Urinary bladder (tissue), 4 donors: ENCODE measurements at places on chromosomes 7 and 10. TPM values are rescaled to one million over a fixed set of nuclear protein-coding genes. Genes with fewer than 3 reads are reported as not detected.

DNA sequence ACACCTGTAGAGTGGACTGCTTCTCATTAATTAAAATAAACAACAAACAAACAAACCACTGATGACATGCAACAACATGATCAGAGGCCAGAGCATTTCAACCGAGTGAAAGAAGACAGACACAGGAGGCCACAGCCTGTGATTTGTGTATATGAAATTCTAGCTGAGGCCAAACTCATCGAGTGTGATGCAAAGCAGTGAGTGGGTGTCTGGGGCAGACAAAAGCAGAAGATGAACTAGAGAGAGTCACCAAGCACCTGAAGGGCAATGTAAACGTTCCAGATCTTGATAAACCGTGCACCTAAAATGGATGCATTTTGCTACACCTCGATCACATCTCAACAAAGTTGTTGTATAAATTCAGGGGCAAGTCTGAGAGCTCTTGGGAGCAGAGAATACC, 108.4 kb downstream of the KLF6 start:
- no peak for DNase-seq

GRCh38 chr10:97475936-97476594, 22.2 kb downstream of the MMS19 start:
- no peak for DNase-seq

DNA sequence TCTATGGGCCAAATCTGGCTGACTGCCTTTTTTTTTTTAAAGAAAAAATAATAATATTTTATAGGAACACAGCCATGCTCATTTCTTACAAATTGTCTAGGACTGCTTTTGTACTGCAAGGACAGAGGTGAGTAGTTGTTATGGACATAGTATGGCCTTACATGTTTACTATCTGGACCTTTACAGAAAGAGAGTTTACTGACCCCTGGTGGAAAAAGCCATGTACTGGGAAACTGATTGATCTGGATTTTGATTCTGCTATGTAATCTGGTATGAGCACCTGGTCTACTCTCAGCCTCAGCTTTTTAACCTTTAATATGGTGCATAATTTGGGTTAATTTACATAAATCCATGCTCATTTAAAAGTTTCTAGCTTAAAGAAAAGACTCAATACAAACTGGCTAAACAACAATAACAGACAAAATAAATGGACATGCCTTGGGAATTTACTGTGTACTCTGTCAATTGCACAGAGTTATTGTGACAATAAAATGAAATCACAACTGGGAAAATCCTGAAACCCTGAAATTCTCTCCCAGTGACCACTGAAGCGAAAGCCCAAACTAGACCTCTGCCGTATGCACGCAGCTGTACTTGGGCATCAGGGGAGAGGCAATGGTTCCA, 260.7 kb downstream of the BMPER start:
- no peak for DNase-seq

DNA sequence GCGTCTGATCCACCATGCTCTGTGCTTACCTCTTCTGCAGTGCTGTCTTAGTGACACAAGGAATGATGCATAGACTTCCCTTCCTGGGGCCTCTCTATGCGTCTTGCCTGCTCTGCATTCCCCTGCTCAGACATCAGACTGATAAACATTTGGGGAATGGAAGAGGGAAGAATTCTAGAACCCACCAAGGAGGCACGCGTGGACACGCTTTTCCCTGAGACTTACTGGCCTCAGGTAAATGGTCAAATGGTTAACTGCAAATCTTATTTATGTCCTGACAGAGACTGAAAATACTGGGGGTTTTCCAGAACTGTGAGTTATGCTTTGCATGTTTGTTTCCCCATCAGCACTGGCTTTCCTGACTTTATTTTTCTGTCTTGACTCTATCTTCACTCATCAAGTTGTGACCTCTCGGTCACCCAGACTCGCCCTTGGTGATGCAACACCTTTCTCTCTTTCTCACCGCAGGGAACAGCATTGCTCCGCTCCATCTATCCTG, 285.9 kb upstream of the FZD8 start:
- DNase-seq = no peak

- DNase-seq = no peak
These were observed 18.0 kb downstream of the RBAK start for GRCh38 chr7:5063698-5064097.

DNA sequence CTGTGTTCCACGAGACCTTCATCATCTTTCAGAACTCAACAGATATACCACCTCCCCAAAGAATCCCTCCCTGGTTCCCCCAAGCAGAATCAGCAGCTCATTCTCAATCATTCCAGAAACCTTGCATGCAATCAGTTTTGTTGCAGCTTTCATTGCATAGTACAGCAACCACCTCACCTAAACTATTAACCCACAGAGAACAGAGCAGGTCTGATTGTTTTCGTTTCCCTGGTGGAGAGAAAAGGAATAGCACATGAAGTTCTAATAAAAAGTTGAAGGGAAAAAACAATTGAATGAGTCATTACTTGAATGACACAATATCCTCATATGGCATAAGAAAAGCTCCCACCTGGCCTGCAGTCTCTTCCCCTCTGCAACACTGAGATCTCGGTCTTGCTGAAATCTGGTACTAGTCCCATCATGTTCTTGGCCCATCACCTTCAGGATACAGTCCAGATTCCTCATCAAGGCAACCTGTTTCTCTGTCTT, 147.1 kb upstream of the GDF10 start:
- no peak for DNase-seq

DNA sequence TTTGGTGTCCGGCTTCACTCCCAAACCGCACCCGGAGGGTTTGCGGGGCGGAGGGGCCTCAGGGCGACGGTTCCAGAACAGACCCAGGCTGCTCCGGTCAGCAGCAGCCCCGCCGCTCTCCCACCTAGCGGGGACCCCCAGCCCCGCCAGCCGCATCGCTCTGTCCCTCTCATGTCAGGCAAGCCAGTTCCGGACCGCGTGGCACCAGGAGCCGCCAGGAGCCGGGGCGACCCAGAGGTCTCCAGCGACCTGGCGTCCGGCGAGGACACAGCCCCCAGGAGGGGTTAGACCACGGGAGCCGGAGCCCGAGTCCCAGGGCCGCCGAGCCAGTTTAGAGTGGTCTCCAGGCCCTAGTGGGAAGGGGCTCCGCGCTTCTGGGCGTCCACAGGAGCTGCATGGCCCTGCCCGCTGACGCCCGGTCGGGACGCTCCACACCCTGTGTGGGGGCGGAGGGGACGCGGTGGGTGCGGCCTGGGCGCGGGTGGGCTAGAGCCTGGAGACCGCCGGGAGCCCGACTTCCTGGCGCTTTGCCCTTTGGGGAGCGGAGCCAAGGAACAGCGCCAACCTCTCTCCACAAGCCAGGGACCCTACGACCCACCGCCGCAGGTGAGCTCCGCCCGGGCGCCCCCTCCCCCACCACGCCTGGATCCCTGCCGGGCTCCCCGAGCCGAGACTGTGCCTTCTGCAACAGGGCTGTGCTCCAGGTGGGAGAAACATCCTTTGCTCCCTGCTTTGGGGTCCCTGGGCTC, 43.4 kb downstream of the ZNF117 start:
- DNase-seq = no peak

SPACDR gene
- polyA plus RNA-seq = 0.62 TPM

OR2A7 gene
- 1.2 TPM for polyA plus RNA-seq
